ENCODE measurements at places on chromosomes 6 and 20.

DNA sequence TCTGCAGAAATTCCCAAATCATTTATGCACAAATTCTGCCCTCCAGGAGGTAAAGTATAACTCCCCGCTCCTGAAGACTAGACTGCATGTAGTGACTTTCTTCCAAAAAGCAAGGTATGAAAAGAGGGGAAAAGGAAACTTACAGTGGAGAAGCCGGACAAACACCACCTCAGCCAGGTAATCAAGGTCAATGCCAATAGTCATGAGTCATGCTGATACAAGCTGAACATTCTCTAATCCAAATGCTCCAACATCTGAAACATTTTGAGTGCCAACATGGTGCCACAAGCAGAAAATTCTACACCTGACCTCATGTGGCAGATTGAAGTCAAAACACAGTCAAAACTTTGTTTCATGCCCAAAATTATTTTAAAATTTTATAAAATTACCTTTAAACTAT, 165.6 kb downstream of the FOXA2 start:
- DNase-seq, result no peak

- DNase-seq, result no peak
These were observed 27.5 kb downstream of the FOXC1 start for GRCh38 chr6:1636971-1637871.

DNA sequence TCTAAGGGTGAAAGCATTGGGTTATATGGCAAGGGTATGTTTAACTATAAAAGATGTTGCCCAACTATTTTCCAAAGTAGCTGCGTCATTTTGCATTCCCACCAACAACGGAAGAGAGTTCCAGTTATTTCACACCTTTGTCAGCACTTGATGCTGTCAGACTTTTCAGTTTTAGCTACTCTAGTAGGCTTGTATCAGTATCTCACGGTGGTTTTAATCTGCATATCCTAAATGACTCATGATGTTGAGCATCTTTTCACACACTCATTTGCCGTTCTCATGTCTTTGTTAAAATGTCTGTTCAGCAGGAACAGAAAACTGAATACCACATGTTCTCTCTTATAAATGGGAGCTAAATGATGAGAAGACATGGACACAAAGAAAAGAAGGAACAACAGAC, 122.3 kb downstream of the RNASET2 start:
- no peak for DNase-seq

GRCh38 chr20:63051186-63051860, 44.6 kb upstream of the BHLHE23 start:
- DNase-seq, result no peak

DNA sequence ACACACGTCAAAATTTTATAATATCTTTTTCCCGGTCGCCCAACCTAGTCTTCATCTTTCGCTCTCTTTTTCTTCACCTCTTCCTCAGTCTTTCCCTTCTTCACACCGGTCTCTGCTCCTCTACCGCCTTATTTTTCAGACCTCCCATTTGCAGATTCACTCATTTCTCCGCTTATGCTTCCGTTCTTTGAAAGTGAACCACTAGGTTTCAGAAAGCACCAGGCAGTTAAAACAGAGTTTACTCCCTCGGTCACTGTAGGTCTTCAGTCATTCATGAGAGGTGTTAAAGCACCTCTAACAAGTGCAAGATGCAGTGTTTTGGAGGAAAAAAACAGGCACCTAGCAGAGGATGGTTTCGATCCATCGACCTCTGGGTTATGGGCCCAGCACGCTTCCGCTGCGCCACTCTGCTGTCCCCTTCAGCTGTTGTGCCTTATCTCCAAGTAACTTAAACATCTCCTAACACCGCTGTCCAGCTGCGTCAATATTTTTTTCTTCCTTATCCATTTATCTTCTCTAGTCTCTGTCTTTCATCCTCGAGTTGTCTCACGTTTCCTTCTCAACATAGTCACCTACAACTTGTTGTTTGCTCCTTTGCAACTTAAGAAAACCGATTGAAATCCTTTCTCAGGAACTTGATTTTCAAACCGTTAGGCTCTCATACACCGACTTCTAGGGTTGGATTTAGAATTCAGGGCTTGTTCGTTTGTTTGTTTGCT, 119.7 kb upstream of the ZNF184 start:
- no peak for DNase-seq

- no peak for DNase-seq
These were observed 47.2 kb upstream of the PLCB4 start for GRCh38 chr20:9021699-9022098.

GRCh38 chr6:56595490-56596122, 47.1 kb downstream of the DST start:
- DNase-seq, result no peak

DNA sequence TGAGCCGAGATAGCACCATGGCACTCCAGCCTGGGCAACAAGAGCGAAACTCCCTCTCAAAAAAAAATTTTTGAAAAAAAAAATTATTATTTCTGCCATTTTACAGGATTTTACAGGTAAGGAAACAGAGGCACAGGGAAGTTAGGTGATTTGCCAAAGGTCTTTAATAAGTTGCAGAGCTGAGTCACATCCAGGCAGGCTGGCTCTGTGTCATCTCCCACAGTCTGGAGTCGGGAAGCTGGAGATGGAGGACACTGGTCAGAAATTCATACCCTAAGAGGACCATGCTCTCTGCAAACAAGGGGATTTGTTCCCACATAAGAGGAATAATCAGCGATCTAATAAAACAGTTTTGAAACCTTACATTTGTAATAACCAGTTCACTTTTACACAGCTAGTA, 24.1 kb downstream of the HECA start:
- no peak for DNase-seq

DNA sequence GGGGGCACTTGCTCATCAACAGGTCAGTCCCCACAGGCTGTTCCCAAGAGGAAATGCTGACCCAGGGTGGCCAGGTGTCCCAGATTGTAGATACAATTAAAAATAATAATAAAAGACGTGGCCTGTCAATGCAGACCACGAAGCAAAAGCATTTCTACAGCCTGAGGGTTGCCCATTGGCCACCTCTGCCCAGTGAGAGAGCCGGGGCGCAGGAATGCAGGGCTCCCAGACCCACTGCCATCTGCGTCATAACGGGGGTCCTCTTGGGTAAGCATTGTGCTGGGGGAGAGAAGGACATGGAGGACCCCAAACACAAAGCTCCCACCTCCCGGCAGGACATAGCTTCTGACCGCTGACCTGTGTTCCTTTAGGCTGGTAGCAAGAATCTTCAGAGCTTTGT, 22.9 kb upstream of the AFDN start:
- no peak for DNase-seq

DNA sequence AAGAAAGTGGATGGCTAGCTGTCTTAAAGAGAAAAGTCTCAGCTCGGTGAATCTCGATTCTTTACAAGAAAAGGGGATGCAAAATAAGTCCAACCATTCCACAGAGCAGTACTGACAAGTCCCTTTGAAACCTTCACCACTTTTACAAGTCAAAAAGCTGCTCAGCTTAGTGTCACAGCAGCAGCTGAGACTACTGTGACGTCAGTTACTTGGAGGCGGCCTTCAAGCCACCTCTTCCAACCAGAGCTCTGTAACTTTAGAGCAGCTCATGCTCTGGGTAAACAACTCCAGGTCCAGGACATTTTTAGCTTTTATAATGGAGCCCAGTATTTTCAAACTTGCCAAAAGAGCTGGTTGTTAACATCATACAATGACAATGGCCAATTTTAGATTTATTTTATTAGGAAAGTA, at the start of gene KIAA0408:
TSS of gene KIAA0408 (minus strand) at position 159 of the 411 bp plus-strand sequence. CDS start 5,408 bp downstream, outside the sequence.
- no peak for DNase-seq

DNA sequence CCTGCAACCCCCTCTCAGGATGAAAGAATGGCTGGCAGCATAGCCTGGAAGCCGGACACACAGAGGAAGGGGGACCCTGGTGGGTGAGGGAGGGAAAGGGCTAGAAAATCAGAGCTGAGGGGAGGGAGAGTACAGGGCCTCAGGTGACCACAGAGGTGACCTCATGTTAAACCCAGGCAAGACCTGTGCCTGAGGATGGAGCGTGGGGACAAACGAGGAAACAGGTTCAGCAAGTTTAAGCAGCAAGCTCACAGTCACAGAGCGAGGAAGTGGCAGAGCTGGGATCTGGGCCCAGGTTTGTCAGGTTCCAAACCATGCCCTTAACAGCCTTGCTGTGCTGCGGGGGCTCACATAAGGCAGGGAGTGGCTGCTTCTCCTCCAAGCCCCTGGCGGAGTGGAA, 4.0 kb upstream of the BPI start:
- DNase-seq, result no peak

DNA sequence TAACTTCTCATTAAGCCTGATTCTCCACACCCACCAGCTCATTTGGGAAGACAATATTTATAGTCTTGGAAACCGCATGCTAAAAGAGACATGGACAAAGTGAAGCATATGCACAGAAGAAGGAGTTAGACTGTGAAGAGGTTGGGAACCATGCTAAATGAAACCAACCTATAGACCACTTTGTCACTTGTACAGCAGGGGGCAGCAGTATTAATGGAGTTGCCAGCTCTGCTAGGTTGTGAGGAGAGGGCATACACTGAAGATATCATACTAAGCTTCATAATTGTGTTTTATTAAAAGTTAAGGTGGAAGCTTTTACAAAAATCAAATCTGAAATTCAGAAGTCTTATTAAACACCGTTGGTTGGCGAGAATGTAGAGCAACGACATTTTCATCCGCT, 38.3 kb upstream of the HMGCLL1 start:
- no peak for DNase-seq

GRCh38 chr6:36904114-36904513, 18.4 kb downstream of the C6orf89 start:
- DNase-seq, result no peak

DNA sequence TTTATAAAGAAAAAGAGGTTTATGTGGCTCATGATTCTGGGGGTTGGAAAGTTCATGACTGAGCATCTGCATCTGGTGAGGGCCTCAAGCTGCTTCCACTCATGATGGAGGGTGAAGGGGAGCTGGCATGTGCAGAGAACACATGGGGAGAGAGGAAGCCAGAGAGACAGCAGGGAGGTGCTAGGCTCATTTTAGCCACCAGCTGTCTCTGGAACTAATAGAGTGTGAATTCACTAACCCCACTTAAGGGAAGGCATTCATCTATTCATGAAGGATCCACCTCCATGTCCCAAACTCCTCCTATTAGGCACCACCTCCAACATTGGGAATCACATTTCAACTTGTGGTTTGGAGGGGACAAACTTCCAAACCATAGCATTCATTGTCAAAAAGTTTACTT, 137.3 kb upstream of the PMEPA1 start:
- DNase-seq, result no peak

GRCh38 chr6:163063561-163063960, 335.8 kb downstream of the PACRG start:
- no peak for DNase-seq

DNA sequence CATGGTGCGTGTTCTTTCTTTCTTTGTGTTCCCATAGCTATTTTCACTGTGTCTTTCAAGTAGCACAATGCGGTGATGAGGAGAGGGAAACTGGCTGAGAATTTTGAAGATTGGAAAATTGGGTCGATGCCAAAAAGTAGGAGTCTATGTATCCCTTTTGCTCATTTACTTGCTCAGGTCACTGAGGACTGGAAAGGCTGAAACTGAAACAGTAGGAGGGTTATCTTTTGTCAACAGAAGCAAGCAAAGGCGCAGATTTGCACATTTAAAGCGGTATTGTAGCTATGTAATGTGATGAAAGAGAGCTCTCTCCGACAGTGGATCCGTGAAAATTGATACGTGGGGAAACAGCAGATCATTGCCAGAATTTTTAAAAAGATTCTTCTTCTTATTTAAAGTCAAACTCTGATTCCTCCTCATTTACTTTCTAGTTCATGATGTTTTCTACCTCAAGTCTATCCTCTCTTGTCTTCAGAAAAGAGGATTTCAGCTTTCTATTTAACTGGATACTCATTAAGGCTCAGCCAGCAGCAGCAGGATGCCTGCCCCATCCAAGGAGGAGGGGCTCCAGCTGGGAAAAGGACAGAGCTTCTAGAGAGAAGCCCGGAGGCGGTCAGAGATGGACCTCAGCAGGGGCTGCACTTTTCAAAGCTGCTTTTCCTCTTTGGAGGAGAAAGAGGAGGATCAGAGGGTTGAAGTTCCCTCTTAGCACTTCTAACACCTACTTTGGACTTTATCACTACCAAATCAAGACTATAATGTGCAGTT, 15.9 kb upstream of the FYN start:
- no peak for DNase-seq

- DNase-seq, result no peak
These were observed 8.4 kb downstream of the GABBR1 start for GRCh38 chr6:29624520-29624961.

GRCh38 chr6:31466466-31466865, 31.5 kb upstream of the MICB start:
- DNase-seq, result no peak

DNA sequence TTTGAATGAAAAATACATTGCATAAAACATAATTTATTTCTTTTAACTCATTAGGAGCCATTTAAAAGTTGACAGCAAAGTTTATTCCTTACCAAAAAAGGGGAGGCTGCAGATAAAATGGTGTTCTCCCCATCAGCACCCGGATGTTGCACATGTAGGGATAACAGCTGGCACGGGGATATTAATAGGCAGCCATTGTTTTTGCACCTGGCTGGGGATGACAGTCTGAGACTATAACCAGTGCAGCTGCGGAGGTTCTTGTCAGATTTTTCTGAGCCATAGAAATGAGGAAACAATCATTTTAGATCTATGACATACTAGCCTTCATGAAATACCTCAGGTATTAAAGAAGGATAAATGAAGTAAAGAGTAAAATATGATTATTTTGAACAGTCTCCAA, 20.1 kb upstream of the HECA start:
- DNase-seq, result no peak

DNA sequence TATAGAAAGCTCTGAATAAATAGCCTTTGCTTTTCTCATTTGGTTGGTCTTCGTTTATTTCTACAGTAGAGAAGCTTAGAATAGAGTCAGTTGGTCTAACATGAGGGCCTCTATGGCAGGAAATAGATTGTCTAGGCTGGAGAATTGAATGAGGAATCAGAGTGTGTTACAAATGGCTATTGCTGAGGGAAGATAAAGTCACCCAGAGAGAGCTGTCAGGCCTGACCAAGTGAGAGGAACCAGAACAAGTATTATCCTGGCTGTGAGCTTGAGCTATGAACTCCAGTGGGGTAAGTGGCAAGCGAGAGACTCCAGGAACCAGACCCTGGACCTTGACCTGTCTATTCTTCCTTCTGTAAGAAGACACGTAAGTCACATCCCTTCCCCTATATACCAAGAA, 353.1 kb downstream of the CD83 start:
- no peak for DNase-seq

- DNase-seq, result no peak
These were observed 86.2 kb downstream of the DNAH8 start for GRCh38 chr6:38801305-38801704.

GRCh38 chr20:58715391-58715800, 22.8 kb downstream of the NPEPL1 start:
- DNase-seq, result no peak

DNA sequence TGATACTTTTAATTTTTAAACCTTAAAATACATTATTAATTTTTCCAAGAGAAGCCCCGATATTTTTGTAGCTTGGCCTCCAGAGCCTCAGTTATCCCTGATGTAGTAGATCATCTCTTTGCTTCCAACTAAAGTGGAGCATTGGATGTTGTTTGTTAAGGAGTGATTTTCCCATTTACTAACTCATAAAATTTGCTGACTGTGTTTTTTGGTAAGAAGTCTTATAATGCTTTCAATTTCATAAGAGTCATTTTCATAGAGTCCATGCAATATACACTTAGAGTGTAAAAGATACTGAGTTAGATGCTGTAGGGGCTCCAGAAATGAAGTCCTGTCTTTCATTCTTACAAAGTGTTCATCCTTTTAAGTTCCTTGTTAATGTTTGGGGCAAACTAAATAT, 46.8 kb downstream of the CDKAL1 start:
- no peak for DNase-seq

GRCh38 chr6:26240157-26241032, 124.6 kb upstream of the BTN3A2 start:
- no peak for DNase-seq
